ENCODE measurements at places on chromosomes 12 and 14.

DNA sequence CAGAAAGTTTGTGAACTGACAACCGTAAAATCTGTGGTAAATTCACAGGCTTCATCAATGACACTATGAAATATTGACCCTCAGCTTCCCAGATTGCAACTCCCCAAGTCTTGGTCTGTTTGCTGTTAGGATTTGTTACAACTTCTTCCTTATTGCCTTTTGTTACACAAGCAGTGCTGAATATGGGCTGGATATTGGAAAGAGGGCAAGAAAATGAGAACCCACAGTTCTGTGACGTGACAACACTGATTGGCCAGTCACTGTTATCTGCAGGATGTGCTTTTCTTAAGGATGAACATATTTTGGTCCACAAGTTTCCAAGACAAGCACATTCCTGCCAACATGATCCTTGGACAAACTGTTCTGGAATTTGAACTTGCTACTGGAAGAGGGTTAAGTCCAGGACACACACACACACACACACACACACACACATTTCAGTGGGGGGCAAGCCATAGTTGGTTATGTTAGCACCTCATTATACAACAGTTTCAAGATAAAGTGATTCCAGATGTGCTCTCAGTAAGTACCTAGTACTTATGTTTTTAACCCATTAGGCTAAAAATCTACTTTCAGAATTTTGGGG is 16.6 kb upstream of the SLC38A2 start:
- peak; percentile 99 for DNase-seq

DNA sequence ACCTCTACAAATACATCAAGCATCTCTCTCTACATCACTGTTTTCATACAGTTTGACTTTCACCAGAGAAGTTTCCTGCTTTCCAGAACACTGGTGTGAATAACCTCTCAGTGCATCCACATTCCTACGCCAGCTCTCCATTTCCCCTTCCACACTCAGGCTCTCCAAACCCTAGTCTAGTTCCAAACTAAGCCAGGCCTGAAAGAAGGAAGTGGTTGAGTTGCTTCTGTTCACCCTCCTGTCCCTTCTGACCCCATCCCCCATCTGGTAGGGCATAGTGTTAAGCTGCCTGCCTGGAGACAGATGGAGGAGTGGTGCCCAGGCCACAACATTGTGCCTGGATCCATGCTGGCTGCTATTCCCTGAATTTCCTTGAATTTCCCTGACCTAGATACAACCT is 132.4 kb downstream of the GPR65 start:
- DNase-seq, result no peak

DNA sequence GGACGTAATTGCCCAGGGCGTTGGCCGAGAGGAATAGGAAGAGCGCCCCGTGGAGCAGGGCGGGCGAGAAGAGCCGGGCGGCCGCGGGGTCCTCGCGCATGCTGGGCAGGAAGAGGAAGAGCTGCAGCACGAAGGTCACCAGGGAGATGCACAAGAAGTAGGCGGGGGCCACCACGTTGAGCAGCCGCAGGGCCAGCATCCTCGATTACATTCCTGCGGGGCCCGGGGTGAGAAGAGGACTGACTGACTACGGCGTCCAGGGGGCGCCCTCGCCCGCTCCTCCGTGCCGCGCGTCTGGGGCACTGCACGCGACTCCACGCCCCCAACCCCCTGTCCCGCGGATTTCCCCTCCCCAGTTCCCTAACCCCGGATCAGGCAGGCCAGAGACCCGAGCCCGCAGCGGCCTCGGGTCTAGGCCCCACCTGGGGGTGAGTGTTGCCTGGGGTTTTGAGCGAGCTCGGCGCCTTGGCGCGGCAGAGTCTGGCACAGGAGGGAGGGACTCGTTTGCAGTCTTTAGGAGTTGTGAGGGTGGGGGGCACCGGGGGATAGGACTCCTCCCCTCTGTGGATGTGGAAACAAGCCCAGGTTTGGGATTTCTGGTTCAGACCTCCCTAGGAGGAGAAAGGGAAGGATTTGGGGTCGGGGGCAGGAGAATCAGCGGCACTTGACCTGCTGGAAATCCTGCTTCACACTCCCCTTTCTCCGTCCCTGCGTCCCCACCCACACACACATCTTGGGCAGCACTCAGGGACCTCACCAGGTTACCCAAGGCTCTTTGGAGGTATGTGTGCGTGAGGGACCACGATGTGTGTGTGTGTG is 1.8 kb downstream of the ZDHHC22 start:
- DNase-seq, result no peak

GRCh38 chr12:12265035-12265434 is 1.8 kb downstream of the LRP6 start:
- no peak for DNase-seq

- DNase-seq, result no peak
Observed at GRCh38 chr14:100615736-100616695, 28.8 kb upstream of the BEGAIN start.

DNA sequence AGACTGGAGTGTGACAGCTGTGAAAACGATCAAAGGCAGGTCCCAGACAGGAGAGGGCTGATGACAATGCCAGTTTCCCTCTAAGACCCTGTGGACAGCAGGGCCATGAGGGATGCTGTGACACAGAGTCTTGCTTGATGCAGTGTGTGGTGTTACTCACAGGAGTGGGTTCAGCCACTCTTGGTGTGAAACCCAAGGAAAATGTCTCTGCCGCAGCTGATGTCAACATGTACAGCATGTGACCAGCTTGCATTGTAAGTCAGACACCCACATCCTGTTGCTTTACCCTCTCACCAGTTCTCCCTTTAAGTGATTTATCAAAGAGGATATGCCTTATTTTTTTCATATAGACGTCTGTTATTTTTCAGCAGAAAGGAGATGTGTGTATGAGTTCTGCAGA is 268.6 kb downstream of the BTG1 start:
- peak; percentile 51 for DNase-seq

DNA sequence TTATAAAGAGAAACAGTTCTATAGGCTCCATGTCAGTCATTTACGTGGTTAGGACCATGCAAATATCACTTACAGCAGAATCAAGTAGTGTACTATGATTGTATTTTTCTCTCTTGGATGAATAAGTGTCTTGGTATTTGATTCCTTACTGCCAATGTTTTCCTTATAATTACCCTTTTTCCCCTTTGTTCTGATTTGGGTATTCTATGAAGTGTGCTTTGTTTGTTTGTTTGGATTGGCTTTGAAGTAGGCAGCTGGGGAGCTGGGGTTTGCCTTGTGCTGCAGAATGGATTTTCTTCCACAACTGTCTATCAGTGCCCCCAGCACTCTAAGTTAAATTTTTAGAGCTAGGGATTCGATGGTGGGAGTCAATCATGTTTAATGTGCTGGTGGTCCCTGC is 12.4 kb downstream of the TMEM120B start:
- no peak for DNase-seq

DNA sequence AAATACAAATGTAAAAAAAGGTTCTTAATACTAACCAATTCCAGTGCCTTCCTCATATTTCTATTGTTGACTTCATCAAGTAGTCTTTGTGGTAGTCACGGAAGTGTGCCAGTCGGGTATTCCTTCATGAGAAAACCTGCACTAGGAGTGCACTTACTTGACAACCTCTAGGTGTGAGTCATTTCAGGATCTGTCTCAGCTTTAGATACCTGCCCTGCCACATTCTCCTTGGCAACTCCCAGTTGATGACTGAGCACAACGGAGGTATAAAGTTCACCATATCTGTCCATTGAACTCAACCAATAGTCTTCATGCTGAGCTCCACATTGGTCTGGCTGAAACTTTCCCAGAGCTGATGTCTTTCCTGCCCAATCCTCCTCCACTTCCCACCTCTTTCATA is 215.7 kb downstream of the SYT10 start:
- no peak for DNase-seq

All from fibroblast of skin of abdomen (primary cell).